ENCODE measurements at places on chromosomes 12 and 14. TPM values are rescaled to one million over a fixed set of nuclear protein-coding genes. Genes with fewer than 3 reads are reported as not detected.
A peak's percentile ranks its signal among the peaks of the same experiment; 100 is the strongest.

Gene FCF1
- 35.7 TPM for total RNA-seq

DNA sequence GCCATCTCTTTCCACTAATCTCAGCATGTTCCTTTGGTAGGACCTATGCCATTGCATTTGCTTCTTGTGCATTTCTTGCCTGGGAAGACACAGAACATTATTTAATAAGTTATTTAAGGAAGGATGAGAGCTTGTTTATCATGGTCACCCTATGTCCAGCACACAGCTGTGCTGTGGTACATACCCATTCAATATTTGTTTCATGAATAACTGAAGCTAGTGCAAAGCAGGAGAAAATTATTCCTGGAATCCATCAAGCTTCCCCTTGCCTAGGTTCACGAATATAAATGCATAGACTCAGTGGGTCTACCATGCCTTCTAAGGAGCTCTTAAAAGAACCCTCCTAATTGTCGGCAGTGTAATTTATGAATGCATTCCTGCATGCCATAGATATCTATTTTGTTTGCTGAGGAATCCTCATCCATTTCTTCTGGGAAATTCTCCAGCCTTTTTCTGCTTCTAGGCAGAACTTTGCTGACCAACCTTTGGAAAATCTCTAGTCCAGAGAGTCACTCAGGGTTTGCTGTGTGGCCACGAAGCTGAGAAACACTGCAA is 599.8 kb upstream of the TMEM132C start:
- H3K4me1 ChIP-seq = no peaks in the 10 kb centered on the region
- H3K27me3 ChIP-seq = peaks cover 2% of the 10 kb centered on the region
- no peak overlapping the region for H3K4me3 ChIP-seq
- no peak overlapping the region for H3K27ac ChIP-seq
- H3K36me3 ChIP-seq = no peaks in the 10 kb centered on the region

GRCh38 chr12:116561181-116561821 is 2.1 kb downstream of the MAP1LC3B2 start:
- DNase-seq = no peak
- no peak overlapping the region for H3K4me3 ChIP-seq
- H3K27ac ChIP-seq = no peak overlapping the region
- no peaks in the 10 kb centered on the region for H3K36me3 ChIP-seq
- no peaks in the 10 kb centered on the region for H3K4me1 ChIP-seq
- H3K27me3 ChIP-seq = no peaks in the 10 kb centered on the region

Gene ST8SIA1
- 0.77 TPM for total RNA-seq

- no peak overlapping the region for H3K4me3 ChIP-seq
- no peaks in the 10 kb centered on the region for H3K36me3 ChIP-seq
- no peak for DNase-seq
- no peaks in the 10 kb centered on the region for H3K4me1 ChIP-seq
- H3K27me3 ChIP-seq = peaks cover 4% of the 10 kb centered on the region
Observed at GRCh38 chr14:55077170-55078151, 26.0 kb downstream of the MAPK1IP1L start.

Gene HRK
- total RNA-seq = 0.10 TPM

GRCh38 chr12:104790296-104791125 is 167.6 kb downstream of the SLC41A2 start:
- H3K27ac ChIP-seq = no peak overlapping the region
- peaks cover 1% of the 10 kb centered on the region for H3K27me3 ChIP-seq
- DNase-seq = peak; percentile 60
- H3K36me3 ChIP-seq = no peaks in the 10 kb centered on the region
- peaks cover 5% of the 10 kb centered on the region for H3K4me1 ChIP-seq
- H3K4me3 ChIP-seq = no peak overlapping the region

DNA sequence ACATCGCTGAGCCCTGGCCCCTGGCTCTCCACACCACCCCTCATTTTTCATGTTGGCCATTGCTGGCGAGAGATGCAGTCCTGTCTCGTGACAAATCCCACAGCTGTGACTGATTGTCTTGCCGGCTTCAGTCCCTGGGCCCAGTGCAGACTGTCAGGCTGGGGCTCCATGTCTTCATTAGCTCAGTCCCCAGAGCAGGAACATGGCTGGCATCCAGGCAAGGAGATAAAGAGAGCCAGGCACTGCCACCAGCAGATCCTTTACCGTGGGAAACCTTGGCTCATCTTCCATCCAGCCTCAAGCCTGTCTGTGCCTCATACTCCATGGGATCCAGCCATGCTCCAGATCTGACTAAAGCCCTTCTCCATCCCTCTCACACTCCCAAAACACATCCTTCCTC is 284.7 kb upstream of the FKBP4 start:
- H3K27ac ChIP-seq = no peak overlapping the region
- peaks cover 4% of the 10 kb centered on the region for H3K4me1 ChIP-seq
- H3K36me3 ChIP-seq = peaks cover 3% of the 10 kb centered on the region

Gene EFS
- total RNA-seq = 17.8 TPM

GRCh38 chr12:102503056-102503681 is 22.8 kb upstream of the IGF1 start:
- no peak overlapping the region for H3K27ac ChIP-seq
- H3K4me1 ChIP-seq = peaks cover 13% of the 10 kb centered on the region
- no peak overlapping the region for H3K4me3 ChIP-seq
- no peak for DNase-seq

Gene OTUB2
- 2.3 TPM for total RNA-seq

DNA sequence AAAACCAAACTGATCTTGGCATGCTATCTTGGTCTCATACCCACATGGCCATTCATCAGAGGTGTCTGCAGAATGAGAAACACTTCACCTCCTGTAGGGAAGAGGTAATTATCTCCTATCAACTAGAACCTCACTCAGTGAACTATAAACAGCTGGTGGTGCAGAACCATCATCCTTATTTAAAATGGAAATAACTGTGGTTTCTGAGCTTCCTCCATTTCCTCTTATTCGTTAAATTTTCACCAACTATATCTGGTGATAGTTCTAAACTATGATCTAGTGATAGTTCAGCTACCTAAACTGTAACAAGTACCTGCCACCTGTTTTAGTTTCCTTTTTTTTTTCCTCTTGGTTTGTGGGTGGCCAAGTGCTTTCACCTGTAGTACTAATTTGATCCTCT is 218.5 kb downstream of the FUT8 start:
- H3K4me3 ChIP-seq = no peak overlapping the region
- H3K36me3 ChIP-seq = peaks cover 22% of the 10 kb centered on the region
- H3K27ac ChIP-seq = no peak overlapping the region
- DNase-seq = no peak
- H3K27me3 ChIP-seq = no peaks in the 10 kb centered on the region
- no peaks in the 10 kb centered on the region for H3K4me1 ChIP-seq

DNA sequence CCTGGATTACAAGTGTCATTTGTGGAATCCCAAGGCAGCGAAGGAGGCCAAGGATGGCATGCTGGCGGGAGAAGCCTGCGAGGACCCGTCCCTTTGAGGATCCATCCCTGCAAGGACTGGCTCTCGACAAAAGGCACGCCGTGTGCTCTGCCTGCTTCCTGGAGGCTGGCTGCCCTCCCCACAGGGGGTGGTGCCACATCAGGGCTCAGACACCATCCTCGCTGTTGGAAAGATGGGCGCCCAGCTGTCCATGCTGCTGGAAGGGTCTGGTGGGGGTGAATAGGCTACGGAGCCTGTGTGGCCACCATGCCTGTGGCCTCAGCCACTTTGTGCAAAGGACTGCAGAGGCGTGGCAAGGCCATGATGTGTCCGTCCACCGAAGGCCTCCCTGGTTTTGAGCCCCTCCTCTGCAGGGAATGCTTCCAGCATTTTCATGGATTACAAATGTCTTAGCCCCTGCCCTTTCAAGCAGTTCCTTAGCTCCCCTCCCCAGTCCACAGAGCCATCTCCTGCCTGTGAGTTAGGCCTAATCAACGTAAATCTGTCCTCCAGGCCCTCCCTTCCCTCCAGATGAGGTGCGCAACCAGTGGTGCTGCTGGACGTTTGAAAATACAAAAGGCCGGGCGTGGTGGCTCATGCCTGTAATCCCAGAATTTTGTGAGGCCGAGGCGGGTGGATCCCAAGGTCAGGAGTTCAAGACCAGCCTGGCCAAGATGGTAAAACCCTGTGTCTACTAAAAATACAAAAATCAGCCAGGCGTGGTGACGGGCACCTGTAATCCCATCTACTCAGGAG is 22.1 kb downstream of the ZBTB42 start:
- no peak for DNase-seq
- no peak overlapping the region for H3K27ac ChIP-seq
- peaks cover 9% of the 10 kb centered on the region for H3K4me1 ChIP-seq
- H3K4me3 ChIP-seq = no peak overlapping the region

DNA sequence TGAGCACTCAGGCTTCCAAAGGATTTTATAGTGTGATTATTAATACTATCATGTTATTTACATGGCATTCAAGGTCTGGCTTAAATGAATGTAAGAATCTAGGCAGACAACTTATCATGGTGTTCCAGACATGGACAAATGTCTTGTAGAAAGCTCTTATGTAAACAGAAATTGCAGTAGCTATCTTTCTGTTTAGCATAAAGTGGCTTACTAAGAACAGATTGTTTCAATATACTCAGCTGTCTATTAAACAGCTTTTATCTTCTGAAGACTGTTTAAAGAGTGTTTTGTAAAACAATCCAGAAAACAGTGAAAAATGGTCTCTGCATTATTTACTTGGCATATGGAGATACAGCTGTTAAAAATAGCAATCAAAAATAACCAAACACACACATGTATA is 1061.8 kb upstream of the SEL1L start:
- no peak for DNase-seq
- H3K4me3 ChIP-seq = no peak overlapping the region
- H3K36me3 ChIP-seq = no peaks in the 10 kb centered on the region
- no peak overlapping the region for H3K27ac ChIP-seq

DNA sequence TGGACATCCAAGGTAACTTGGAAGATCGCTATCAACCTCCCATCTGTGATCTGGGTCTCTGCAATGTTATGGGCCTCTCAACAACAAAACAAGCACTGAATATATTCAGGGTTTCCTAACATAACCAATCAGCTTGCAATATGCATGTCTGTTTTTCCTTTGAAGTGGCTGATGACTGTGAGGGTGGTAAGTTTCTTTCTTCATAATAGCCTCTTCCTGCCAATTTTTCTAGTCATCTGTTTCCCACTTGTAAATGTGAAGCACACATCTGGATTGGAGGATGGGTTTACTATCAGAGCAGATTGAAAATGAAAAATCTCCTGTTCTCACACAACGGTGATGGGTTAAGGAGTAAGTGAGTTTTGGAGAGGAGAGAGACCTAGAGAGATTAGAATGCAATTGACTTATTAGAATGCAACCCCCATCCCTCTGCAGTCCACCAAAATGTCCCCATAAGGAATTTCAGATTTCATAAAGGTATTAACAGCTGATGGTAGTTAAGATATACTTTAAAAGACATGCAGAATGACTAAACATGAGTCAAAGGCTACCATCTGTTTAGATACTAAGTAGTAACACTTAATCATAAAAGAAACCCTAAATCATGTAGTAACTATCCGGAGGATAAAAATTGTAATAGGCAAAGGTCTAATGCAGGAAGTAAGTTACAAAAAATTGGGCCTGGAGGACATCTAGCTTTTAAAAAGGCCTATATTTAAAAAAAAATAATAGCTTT is 58.4 kb upstream of the SAV1 start:
- no peak overlapping the region for H3K27ac ChIP-seq
- H3K36me3 ChIP-seq = peaks cover 54% of the 10 kb centered on the region
- H3K4me1 ChIP-seq = no peaks in the 10 kb centered on the region
- DNase-seq = no peak
- no peaks in the 10 kb centered on the region for H3K27me3 ChIP-seq
- no peak overlapping the region for H3K4me3 ChIP-seq

All from endothelial cell (in vitro differentiated cells).